Mesangial cell (primary cell): ENCODE measurements at places on chromosomes 3 and 15. TPM values are rescaled to one million over a fixed set of nuclear protein-coding genes. Genes with fewer than 3 reads are reported as not detected.

The IVD gene
- 35.0 and 44.6 TPM in 2 replicates for total RNA-seq

The B2M gene
- 684 and 1,495 TPM in 2 replicates for total RNA-seq

The SLC51A gene
- not detected in 2 replicates for total RNA-seq

The NSMCE3 gene
- 11.5 and 12.1 TPM in 2 replicates for total RNA-seq

The CAND2 gene
- total RNA-seq = 9.0 and 13.2 TPM in 2 replicates

The ADCY5 gene
- total RNA-seq = 0.13 and 0.16 TPM in 2 replicates

The CP gene
- total RNA-seq = not detected in 2 replicates

The CHST13 gene
- 0.16 and 0.63 TPM in 2 replicates for total RNA-seq
